ENCODE measurements at places on chromosomes 2 and 18.

- no peak for DNase-seq
Measured at GRCh38 chr2:126994340-126994777, 95.7 kb downstream of the TEX51 start.

GRCh38 chr2:213016166-213016983, 135.0 kb downstream of the IKZF2 start:
- DNase-seq: no peak

- DNase-seq: no peak
Measured at GRCh38 chr2:160299540-160299939, 99.5 kb upstream of the ITGB6 start.

GRCh38 chr2:8500124-8501054, 181.5 kb upstream of the ID2 start:
- DNase-seq: no peak

- DNase-seq: no peak
Measured at GRCh38 chr2:62192811-62193210, 3.1 kb upstream of the B3GNT2 start.

GRCh38 chr2:22282220-22282619, 1102.8 kb upstream of the KLHL29 start:
- DNase-seq: no peak

GRCh38 chr2:138476940-138477339, 24.6 kb upstream of the SPOPL start:
- no peak for DNase-seq

DNA sequence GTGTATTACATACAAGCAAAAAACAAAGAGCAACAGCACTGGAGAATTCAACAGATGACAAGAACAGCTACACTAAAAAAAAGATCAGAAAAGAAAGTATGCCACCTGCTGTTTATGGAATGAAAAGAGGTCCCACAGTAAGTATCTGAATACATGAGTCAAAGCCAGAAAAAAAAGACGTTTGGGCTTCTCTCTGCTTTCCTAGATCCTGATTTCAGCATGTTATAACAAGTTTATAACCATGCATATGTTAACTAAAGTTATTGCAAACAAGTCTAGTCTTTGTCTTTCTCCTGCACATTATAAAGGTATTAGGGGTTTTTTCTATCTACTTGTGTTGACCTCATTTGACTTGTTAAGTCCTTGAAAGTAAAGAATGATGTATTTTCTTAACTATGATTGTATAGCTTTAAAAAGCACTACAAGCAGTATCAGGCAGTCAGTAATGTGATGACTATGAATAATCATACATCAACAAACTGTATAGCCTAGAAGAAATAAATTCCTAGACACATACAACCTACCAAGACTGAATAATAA, 108.5 kb upstream of the COL5A2 start:
- no peak for DNase-seq

- no peak for DNase-seq
Measured at GRCh38 chr2:99485824-99486223, 4.0 kb downstream of the REV1 start.

DNA sequence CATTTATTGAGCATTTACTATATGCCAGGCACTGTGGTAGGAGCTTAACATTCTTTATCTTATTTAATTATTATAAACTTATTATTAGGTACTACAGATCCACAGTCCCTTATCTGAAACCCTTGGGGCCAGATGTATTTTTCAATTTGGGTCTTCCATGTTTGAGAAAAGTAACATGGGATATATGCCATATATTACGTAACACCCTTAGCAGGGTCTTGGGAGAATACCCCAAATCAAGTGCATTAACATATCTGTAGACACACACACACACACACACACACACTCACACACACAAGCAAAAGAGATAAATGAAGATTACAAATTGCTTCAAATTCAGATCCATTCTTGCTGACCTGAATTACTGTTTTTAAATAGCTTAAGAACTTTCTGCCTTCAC, 13.7 kb downstream of the NTSR2 start:
- DNase-seq: no peak

DNA sequence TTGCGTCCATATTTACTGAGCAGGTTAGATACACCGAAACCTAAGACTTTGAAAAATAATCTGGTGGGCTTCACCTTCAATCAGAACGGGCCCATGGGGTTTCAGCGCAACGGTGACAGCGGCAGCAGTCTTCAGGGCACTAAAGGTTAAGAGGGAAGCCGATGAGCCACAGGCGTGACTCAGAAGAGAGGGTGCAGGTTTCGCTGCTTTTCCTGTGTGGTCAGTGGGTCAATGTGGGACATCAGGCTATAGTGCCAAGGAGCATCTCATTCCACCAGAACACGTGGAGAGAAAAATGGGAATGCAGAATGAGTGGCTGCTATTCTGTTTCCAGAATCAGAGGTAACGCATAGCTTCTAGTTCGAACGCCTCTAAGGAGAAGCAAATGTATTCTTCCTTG, 8.9 kb downstream of the PTGR3 start:
- no peak for DNase-seq
